ENCODE measurements at places on chromosomes 1 and 21. TPM values are rescaled to one million over a fixed set of nuclear protein-coding genes. Genes with fewer than 3 reads are reported as not detected.
A peak's percentile ranks its signal among the peaks of the same experiment; 100 is the strongest.

DNA sequence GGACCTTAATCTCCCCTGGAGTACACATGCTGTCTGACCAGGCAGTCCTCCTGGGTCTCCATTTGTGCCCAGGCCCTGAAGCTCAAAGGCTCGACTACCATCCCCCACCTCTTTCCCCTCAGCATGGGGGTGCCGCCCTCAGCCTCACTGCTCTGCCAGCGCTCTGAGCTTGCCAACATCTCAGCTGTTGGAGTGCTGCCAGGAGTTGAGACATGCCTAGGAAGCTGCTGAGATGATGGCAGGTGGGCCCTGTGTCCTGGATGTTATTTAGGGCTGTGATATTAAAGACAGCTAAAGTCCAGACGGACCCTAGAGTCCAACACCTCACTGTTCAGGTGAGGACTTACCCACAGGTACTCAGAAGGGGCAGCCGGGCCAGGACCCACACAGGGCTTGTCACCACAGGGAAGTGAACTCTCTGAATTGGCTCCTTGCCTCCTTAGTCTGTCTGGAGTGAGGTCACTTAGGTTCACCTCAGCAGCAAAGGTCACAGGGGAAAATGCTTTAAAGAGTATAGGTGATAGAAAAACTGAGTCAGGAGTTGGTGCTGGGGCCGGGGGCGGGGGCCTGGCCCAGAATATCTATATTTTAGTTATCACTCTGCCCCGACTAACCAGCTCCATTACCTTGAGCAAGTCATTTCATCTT, 19.7 kb upstream of the KCNC4 start:
- no peak for DNase-seq
- peaks cover under 1% of the 10 kb centered on the region for H3K27me3 ChIP-seq
- no peak overlapping the region for H3K4me3 ChIP-seq
- H3K36me3 ChIP-seq = no peaks in the 10 kb centered on the region
- no peak overlapping the region for H3K27ac ChIP-seq

The LIN28A gene
- total RNA-seq = not detected

The IFT25 gene
- total RNA-seq = 16.8 TPM

The PLXNA2 gene
- total RNA-seq = 98.5 TPM

- no peak overlapping the region for H3K27ac ChIP-seq
- peaks cover 18% of the 10 kb centered on the region for H3K27me3 ChIP-seq
- peaks cover 6% of the 10 kb centered on the region for H3K4me1 ChIP-seq
Measured at GRCh38 chr21:38664315-38664714, 141.4 kb upstream of the ETS2 start.

GRCh38 chr1:52057876-52058415, 1.9 kb downstream of the BTF3L4 start:
- no peak for DNase-seq
- H3K4me3 ChIP-seq = peak overlapping the region; percentile 97
- peaks cover 42% of the 10 kb centered on the region for H3K4me1 ChIP-seq
- no peak overlapping the region for H3K27ac ChIP-seq

DNA sequence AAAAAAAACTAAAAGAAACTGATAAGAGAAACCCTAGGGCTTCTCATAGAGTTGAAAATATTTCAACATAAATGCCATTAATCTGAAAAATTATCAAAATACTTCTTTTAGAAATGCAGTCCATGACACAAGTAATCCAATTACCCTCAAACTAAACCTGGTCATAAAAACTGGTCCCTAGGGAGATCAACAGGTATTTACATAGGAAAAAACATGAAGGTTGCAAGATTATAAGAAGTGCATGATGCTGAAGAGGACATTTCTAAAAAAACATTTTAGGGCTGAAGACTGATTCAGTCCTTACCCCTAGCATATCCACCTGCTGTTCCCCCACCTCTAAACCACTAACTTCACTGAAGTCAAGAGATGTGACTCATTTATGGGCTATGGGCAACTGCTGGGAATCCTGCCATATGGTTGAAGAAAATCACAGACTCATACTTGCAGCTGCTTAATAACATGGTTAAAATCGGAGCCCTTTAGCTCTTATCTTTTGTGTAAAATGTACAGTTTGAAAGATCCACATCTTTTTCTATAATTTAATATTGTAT, 131.0 kb upstream of the RUNX1 start:
- H3K36me3 ChIP-seq = no peaks in the 10 kb centered on the region
- H3K27ac ChIP-seq = no peak overlapping the region
- H3K4me3 ChIP-seq = no peak overlapping the region
- H3K4me1 ChIP-seq = no peaks in the 10 kb centered on the region
- no peak for DNase-seq

- peak overlapping the region; percentile 25 for H3K27ac ChIP-seq
- no peak overlapping the region for H3K4me3 ChIP-seq
- H3K27me3 ChIP-seq = no peaks in the 10 kb centered on the region
- H3K36me3 ChIP-seq = no peaks in the 10 kb centered on the region
- no peaks in the 10 kb centered on the region for H3K4me1 ChIP-seq
Measured at GRCh38 chr1:60984062-60984799, 98.1 kb upstream of the NFIA start.

GRCh38 chr21:31665397-31665796, 5.9 kb downstream of the SOD1 start:
- no peaks in the 10 kb centered on the region for H3K27me3 ChIP-seq
- no peak overlapping the region for H3K4me3 ChIP-seq
- no peak for DNase-seq
- H3K36me3 ChIP-seq = peaks cover 65% of the 10 kb centered on the region

GRCh38 chr21:34923626-34924025, 125.5 kb downstream of the RUNX1 start:
- no peak for DNase-seq
- H3K36me3 ChIP-seq = no peaks in the 10 kb centered on the region
- peaks cover 3% of the 10 kb centered on the region for H3K4me1 ChIP-seq
- H3K4me3 ChIP-seq = no peak overlapping the region
- no peak overlapping the region for H3K27ac ChIP-seq
- no peaks in the 10 kb centered on the region for H3K27me3 ChIP-seq

The HCRTR1 gene
- not detected for total RNA-seq

The PLA2G2C gene
- total RNA-seq = not detected

- no peak overlapping the region for H3K4me3 ChIP-seq
- DNase-seq = no peak
- no peaks in the 10 kb centered on the region for H3K36me3 ChIP-seq
- H3K27me3 ChIP-seq = no peaks in the 10 kb centered on the region
- H3K4me1 ChIP-seq = no peaks in the 10 kb centered on the region
Measured at GRCh38 chr1:192654591-192655251, 18.8 kb downstream of the RGS13 start.

DNA sequence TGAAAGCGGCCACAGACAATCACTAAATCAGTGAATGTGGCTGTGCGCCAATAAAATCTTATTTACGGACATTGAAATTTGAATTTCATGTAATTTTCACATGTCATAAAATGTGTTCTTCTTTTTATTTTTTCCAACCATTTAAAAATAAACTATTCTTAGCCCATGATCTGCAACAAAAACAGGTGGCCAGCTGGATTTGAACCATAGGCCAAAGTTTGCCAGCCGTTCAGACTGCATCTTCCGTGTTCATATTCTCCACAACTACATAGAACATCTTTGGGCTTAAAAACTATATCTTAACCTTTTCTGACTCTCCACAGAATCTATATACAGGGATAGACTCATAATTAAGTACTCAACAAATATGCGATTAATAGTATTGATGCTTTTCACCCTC, 81.2 kb upstream of the RALGPS2 start:
- no peak for DNase-seq
- no peaks in the 10 kb centered on the region for H3K4me1 ChIP-seq
- H3K36me3 ChIP-seq = no peaks in the 10 kb centered on the region
- no peak overlapping the region for H3K27ac ChIP-seq
- no peak overlapping the region for H3K4me3 ChIP-seq

The CELSR2 gene
- total RNA-seq = 7.4 TPM

The OR10J1 gene
- not detected for total RNA-seq

GRCh38 chr1:46134660-46135331, 2.4 kb upstream of the PIK3R3 start:
- no peak for DNase-seq
- no peaks in the 10 kb centered on the region for H3K36me3 ChIP-seq
- no peak overlapping the region for H3K27ac ChIP-seq
- H3K4me1 ChIP-seq = peaks cover 16% of the 10 kb centered on the region

GRCh38 chr21:45351526-45352275, 53.3 kb upstream of the COL18A1 start:
- no peak overlapping the region for H3K4me3 ChIP-seq
- H3K27ac ChIP-seq = no peak overlapping the region
- DNase-seq = no peak
- H3K36me3 ChIP-seq = no peaks in the 10 kb centered on the region
- peaks cover 13% of the 10 kb centered on the region for H3K4me1 ChIP-seq

The PPIAL4G gene
- total RNA-seq = 0.20 TPM

GRCh38 chr1:81937791-81938450, 137.2 kb downstream of the ADGRL2 start:
- DNase-seq = no peak
- peaks cover 3% of the 10 kb centered on the region for H3K4me1 ChIP-seq
- no peaks in the 10 kb centered on the region for H3K36me3 ChIP-seq

GRCh38 chr1:158274797-158275196, 14.9 kb upstream of the CD1C start:
- H3K4me1 ChIP-seq = no peaks in the 10 kb centered on the region
- no peaks in the 10 kb centered on the region for H3K36me3 ChIP-seq
- no peak overlapping the region for H3K4me3 ChIP-seq

DNA sequence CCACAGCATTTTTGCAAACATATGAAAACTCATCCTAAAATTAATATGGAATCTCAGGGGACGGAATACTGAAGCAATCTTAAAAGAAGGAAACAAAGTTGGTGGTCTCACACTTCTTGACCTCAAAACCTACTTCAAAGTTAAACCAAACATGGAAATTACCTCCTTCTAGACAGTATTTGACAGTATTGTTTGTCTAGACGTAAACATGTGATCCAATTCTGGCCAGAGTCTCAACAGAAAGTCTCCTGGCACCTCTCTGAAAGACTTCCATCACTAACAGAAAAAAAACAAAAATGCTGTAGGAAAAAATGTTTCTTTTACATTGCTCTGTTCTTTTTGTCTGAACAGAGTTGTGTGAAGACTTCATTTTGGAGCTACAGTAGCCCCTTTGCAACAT, 99.7 kb downstream of the BRINP3 start:
- H3K4me3 ChIP-seq = no peak overlapping the region
- no peaks in the 10 kb centered on the region for H3K36me3 ChIP-seq
- H3K27ac ChIP-seq = no peak overlapping the region
- no peak for DNase-seq

DNA sequence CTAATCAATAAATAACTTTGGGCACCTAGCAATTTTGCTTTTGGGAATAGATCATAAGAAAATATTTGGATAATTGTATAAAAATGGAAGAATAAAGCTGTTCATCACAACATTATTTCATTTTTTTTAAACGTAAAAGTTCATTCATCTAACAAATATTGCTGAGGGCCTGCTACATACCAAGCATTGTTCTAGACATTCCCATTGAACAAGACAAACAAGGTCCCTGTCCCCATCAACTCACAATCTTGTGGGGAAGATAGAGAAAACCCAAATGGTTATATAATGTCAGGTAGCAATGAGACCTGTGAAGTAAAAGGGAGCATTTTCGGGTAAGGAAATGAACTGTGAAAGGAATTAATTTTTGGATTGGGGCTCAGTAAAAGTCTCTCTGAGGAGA, 54.0 kb upstream of the BEND5 start:
- H3K4me3 ChIP-seq = no peak overlapping the region
- no peaks in the 10 kb centered on the region for H3K4me1 ChIP-seq
- H3K27me3 ChIP-seq = no peaks in the 10 kb centered on the region
- H3K27ac ChIP-seq = no peak overlapping the region

DNA sequence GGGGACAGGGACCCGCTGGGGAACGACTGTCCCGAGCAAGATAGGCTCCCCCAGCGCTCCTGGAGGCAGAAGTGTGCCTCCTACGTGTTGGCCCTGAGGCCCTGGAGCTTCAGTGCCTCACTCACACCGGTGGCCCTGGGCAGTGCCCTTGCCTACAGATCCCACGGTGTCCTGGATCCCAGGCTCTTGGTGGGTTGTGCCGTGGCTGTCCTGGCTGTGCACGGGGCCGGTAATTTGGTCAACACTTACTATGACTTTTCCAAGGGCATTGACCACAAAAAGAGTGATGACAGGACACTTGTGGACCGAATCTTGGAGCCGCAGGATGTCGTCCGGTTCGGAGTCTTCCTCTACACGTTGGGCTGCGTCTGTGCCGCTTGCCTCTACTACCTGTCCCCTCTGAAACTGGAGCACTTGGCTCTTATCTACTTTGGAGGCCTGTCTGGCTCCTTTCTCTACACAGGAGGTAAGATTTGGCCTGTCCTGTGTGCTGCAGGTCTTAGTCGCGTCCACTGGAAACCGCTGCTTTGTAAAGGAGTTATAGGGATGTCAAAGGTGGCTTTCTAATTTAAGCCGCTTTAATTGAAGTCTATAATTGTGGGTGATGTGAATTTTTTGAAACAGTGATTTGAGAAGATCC, 717 bp downstream of the UBIAD1 start:
- no peak for DNase-seq
- peaks cover 8% of the 10 kb centered on the region for H3K36me3 ChIP-seq
- H3K27me3 ChIP-seq = no peaks in the 10 kb centered on the region
- peaks cover 32% of the 10 kb centered on the region for H3K4me1 ChIP-seq
- peak overlapping the region; percentile 94 for H3K27ac ChIP-seq

GRCh38 chr1:58735586-58735985, 35.7 kb upstream of the MYSM1 start:
- H3K27ac ChIP-seq = no peak overlapping the region
- no peaks in the 10 kb centered on the region for H3K36me3 ChIP-seq
- H3K27me3 ChIP-seq = no peaks in the 10 kb centered on the region
- H3K4me3 ChIP-seq = no peak overlapping the region
- H3K4me1 ChIP-seq = no peaks in the 10 kb centered on the region

- no peak overlapping the region for H3K4me3 ChIP-seq
- H3K27me3 ChIP-seq = no peaks in the 10 kb centered on the region
- H3K4me1 ChIP-seq = no peaks in the 10 kb centered on the region
- no peak for DNase-seq
Measured at GRCh38 chr1:233406339-233406960, 78.9 kb downstream of the MAP3K21 start.

DNA sequence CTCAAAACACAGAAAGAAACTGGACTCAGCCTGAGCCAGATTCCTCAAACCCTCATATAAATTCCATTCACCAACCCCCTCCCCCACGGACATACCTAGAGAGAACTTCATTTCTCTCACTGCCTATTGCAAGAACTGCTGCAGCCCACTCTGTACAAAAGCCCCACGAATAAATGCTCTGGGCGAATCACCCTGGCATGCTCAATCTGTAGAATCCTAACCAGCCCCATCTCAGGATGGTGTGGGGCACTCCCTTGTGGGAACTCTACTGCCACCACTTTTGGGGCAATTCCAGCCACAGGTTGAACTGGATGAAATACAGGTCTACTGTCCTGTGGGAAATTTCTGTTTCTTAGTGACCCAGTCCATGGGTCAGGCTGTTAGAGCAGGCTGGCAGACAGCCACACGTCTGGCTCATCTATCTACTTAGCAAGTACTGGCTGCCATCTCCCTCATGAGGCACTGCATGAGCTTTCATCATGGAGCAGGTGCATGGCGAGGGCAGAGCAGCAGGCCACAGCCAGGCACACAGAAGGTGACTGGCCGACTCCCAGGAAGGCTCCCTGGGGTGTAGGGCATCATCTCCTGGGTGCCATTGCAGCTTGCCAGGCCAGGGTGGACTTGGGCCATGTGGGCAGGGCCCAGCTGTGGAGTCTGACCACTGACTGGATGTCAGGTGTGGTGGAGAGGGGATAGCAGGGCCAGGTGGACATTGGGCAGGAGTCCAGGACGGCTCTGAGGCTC, 1.6 kb upstream of the C1orf35 start:
- H3K4me1 ChIP-seq = peaks cover 27% of the 10 kb centered on the region
- no peak for DNase-seq
- H3K36me3 ChIP-seq = peaks cover 35% of the 10 kb centered on the region
- H3K27ac ChIP-seq = no peak overlapping the region
- H3K4me3 ChIP-seq = no peak overlapping the region
- H3K27me3 ChIP-seq = no peaks in the 10 kb centered on the region

- H3K27me3 ChIP-seq = no peaks in the 10 kb centered on the region
- no peak overlapping the region for H3K27ac ChIP-seq
- DNase-seq = no peak
- no peaks in the 10 kb centered on the region for H3K36me3 ChIP-seq
Measured at GRCh38 chr1:75901371-75901770, 30.8 kb downstream of the ASB17 start.

The ARMH1 gene
- total RNA-seq = 5.9 TPM

Data from upper lobe of right lung (tissue), 1 donor.